ENCODE measurements at places on chromosomes 16 and 17.

DNA sequence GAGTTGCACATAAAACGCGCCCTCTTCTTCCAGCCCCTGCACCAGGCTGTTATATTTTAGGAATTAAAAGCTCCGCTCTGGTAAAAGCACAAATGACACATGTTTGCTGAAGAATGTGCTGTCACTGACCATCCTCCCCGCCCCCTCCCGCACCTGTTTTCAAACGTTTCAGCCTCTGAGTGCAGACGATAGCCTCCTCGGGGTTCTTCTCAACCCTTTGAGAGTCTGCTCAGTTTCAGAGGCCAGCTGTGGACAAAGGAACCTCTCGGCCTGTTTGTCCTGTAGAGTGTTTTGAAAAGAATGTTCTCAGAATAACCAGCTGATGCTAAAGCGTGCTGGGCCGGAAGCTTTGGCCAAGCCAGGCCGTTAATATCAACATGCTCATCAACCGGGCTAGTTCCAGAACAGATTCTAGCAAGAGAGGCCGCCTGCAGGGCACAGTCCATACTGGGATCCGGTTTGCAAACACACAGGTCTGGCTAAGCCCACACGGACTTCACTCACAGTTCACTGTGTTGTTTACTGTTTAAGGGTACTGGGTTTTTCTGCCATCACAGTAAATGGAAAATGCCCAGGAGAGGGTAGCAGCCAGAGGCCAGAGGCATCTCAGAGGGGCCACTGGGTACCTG is 6.4 kb upstream of the CACNG4 start:
- DNase-seq, result peak; percentile 44

- DNase-seq, result no peak
Measured at GRCh38 chr16:72236866-72237265, 64.9 kb upstream of the PMFBP1 start.

DNA sequence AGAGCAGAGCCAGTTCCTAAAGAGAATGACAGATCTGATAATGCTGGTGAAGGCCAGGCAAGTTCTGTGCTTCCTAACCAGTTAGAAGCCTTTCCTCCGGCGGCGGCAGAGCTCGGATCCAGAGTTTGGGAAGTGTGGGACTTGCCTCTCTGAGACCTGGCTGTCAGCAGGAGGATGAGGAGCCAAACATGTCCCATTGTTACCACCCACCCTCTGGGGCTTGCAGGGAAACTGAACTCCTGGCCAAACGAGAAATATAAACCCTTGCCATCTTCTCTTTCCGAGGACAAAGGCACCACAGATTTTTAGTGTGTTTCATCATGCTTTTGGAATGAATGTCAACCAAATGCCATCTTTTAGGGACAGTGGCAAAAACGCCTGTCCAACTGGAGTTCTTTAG is 80.2 kb upstream of the SMURF2 start:
- no peak for DNase-seq

- DNase-seq, result peak; percentile 65
Measured at GRCh38 chr17:6279659-6280058, 155.3 kb downstream of the AIPL1 start.

GRCh38 chr16:29915590-29916247 is 10.3 kb downstream of the KCTD13 start:
- DNase-seq, result no peak

- no peak for DNase-seq
Measured at GRCh38 chr16:83312718-83313245, 495.0 kb upstream of the HSBP1 start.

GRCh38 chr17:34485999-34486398 is 93.4 kb upstream of the TMEM132E start:
- no peak for DNase-seq

GRCh38 chr16:20850981-20851380 is 44.7 kb downstream of the REXO5 start:
- no peak for DNase-seq

- no peak for DNase-seq
Measured at GRCh38 chr16:75074920-75075687, 41.5 kb downstream of the LDHD start.

- DNase-seq, result no peak
Measured at GRCh38 chr17:80743181-80743771, 198.6 kb downstream of the RPTOR start.

GRCh38 chr17:28827672-28828071 is 14.9 kb downstream of the FAM222B start:
- no peak for DNase-seq

DNA sequence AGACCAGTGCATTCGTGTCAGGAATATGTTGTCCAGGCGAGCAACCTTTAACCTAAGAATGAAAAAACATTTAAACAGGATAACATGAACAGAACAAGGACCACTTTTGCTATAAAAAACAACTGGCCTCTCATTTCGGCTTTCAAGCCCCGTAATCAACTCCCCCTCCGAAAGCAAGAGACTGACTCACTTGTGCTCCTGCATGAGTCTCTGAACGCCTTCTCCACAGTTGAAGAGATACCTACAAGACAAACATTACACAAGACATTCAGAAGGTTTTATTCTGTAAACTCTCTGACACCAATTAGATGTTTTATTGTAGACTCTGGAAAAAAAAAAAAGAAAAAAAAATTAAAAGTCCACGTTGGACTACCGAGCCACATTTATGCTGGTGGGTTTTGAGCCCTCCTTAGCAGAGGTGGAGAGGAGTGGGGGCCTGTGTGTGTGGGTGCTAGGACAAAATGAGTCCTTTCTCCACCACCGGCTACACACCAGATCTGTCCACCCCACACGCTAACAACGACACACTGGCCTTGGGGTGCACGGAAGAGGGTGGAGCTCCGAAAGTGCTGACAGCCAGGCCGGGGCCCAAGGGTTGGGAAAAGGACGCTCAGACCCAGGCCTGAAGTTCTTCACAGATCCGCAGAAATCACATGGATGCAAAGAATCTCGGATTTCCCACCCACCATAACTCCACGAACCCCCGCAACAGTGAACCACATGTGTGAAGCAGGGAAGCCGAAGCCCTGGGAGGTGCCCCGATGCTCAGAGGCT is 759 bp downstream of the ELAC2 start:
- DNase-seq, result no peak

GRCh38 chr17:61395983-61396585 is 3.6 kb upstream of the TBX2 start:
- DNase-seq, result peak; percentile 50

DNA sequence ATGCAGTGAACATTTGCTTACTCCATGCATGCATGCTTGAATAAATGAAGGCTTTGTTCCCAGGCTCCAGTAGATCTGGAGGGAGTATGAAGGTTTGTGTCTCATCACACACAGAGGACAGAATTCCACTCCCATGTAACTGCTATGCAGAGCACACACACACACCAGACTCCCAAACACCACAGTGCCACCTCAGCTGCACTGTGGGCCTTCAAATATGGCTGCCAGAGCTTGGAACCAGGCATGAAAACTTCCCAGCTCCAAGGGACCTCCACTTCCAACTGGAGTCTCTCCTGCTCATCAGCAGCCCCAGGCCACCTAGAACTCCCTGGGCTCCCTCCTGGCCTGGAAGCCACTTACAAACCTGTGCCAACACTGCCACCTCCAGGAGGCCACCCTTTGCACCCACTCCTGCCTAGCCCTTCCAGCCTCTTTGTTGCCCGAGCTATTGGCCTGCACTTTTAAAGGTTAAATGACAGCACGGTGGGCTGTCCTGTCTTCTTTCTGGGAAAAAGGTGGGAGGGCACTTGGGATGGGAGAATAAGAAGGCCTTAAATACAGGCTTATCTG is 151.2 kb downstream of the ZNF423 start:
- DNase-seq, result peak; percentile 42

- DNase-seq, result peak; percentile 31
Measured at GRCh38 chr16:78399384-78399783, 299.9 kb downstream of the WWOX start.

GRCh38 chr16:73080931-73081330 is 33.0 kb upstream of the ZFHX3 start:
- DNase-seq, result no peak

- no peak for DNase-seq
Measured at GRCh38 chr17:1005361-1005946, 8.5 kb downstream of the TIMM22 start.

GRCh38 chr16:64513871-64514270 is 608.0 kb downstream of the CDH11 start:
- no peak for DNase-seq

GRCh38 chr17:49747632-49748031 is 16.3 kb downstream of the FAM117A start:
- DNase-seq, result no peak

- DNase-seq, result no peak
Measured at GRCh38 chr16:88430185-88430523, 22.9 kb upstream of the ZFPM1 start.

DNA sequence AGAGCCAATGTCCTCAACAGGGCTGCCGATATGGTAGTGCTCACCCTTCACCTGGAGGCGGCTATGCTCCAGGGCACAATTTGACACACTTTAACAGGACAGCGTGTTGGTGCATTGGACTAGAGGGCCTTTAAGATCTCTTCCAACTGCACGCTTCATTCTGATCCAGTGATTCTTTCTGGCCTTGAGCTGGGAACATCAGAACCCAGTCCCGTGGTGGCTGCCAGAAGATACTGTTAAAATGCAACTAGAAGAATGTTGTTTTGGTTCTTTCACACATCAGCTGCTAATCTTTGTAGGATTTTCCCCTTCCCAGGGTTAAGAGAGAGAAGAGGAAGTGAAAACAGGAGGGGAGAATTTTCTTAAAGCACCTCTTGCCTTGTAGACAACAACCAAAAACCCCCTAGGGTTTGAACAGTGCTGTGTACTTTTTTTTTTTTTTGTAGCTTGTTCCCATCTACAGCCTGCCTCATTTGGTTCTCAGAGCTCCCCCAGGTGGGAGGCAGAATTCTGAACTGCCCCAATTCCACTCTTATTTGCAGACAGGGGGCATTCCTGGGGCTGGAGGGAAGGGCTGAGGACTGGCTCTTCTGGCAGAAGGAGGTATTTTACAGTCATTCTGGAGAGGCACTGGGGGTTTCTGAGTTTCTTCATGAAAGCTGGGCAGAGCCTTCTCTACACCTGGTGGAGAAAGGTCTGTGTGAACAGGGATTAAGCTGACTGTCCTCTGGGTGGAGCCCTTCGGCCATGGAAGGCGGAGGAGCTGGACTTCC is 32.4 kb downstream of the SMARCE1 start:
- peak; percentile 68 for DNase-seq

GRCh38 chr16:49019081-49019633 is 262.5 kb downstream of the CBLN1 start:
- peak; percentile 67 for DNase-seq

GRCh38 chr17:32828822-32829221 is 48.1 kb downstream of the MYO1D start:
- no peak for DNase-seq

DNA sequence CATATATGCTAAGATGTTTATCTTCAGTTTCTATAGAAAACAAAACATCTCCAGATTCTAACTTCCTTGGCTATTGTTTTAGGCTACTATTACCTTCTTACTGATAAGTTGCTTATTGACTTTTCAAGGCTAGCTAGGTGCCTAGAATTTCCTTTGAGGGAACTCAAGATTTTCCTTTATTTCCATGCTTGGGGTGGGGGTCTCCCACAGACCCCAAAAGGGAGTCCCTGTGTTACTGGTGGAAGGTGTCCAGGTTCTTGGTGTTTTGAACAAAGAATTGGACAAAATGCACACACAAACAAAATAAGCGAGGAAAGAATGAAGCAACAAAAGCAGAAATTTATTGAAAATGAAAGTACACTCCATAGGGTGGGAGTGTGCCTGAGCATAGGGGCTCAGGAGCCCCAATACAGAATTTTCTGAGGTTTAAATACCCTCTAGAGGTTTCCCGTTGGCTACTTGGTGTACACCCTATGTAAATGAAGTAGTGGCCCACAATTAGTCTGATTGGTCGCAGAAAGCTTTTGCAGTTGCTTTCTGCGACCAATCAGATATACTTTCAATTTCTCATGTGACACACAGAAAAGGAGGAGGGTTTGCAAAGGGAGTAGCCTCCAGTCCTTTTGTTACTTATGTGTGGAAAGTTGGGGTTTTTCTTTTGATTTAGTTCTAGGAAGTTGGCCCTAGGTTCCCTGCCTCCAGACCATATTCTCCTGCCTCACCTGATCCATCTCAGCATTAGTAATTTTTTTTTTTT is 67.5 kb downstream of the MARF1 start:
- no peak for DNase-seq

GRCh38 chr16:11389083-11389482 is 43.8 kb downstream of the RMI2 start:
- no peak for DNase-seq

- DNase-seq, result no peak
Measured at GRCh38 chr17:20967776-20968175, 75.0 kb downstream of the USP22 start.

GRCh38 chr17:58587713-58588117 is 73.3 kb upstream of the MTMR4 start:
- DNase-seq, result peak; percentile 74

DNA sequence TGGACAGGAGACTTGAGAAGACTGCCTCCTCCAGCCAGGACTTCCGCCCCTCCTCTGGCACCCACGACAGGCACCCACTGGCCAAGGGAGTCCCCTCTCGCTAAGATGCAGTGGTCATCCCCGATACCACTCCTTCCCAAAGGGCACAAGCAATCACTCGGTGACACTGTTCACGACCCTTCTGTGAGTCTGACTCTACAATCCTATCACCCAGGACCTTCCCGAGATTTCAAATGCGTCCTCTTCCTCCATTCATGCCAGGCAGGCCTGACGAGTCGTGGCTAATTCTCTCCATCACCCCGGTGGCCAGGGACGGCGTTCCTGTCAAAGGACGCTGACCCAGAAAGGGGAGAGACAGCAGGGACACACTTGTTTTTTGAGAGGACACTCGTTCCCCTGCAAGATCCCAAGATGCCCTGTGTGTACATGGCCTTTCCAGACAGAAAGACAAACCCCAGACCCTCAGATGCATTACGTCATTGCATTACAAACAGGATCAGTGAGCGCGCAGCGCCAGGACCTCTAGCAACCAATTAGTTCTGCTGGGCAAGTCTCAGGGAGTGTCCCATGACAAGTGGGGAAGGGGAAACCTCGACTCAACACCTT is 12.2 kb downstream of the FBXO31 start:
- DNase-seq, result peak; percentile 35

DNA sequence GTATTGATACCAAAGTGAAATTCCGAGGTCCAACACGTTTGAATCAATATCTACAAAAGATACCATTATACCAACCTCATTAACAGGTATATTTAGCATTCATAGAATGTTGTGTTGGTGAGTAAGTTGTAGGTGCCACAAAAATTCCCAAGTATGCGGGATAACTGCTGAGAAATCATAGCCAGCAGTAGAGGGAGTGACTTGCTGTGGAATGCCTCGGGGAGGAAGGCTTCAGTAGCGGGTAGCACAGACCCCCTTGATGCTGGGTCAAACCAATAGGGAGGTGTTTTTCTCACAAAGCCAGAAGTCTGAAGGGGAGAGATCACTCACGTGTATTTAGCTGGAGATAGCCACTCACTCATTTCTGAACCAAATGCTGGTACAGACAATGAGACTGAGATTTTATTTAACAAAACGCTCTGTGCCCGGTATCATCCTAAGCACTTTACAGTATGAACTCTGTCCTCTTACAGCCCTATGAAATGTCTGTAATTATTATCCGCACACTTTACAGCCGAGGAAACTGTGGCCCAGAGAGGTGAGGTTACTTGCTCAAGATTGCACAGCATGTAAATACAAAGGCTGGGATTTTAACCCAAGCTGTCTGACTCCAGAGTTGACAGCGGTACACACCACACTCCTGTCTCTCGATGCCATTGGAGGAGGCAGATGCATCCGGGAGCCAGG is 23.1 kb downstream of the HSBP1 start:
- no peak for DNase-seq
